ENCODE measurements at places on chromosomes 3 and 15.

- no peak for DNase-seq
Measured at GRCh38 chr3:46524008-46524407, 26.2 kb downstream of the RTP3 start.

DNA sequence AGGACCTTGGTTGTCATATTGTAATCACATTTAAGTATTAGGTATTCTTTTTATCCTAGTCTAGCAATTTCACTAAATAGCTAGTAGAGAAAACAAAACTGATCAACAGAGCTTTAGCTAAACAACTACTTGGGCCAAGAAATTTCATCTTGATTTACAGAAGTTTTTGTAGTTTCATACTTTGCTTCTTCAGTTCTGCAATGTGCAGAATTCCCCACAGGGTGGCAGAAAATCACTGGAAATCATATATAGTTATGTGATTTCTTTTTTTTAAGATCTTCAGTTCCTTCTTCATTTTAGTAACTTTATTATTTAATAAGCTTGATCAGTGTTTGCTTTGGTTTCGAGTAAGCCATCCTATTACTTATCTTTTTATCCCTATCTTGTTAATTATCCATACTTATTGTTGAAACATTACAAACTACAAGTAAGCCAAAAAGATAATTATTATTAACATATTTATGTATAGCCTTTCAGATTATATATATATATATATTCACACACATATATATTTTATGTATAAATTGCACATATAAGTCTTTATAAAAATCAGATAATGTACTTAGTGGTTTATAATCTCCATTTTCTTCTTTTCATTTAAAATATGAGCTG lies 2.2 kb upstream of the BNIP2 start:
- DNase-seq, result no peak

- no peak for DNase-seq
Measured at GRCh38 chr3:16816048-16816780, 68.5 kb upstream of the PLCL2 start.

DNA sequence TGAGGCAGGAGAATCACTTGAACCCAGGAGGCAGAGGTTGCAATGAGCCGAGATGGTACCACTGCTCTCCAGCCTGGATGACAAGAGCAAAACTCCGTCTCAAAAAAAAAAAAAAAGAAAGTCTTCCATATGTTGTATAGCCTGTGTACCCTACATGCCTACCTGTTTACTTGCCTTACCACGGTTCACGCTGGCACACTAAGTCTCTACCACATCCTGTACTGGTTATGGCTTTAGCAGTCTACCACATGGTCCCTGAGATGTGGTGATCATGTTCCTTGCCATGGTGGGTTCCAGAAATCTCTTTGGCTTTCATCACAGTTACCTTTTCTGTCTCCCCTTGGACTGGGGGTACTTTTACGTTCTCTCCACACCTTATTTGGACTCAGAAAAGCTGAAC lies 63.8 kb upstream of the TBC1D5 start:
- no peak for DNase-seq

GRCh38 chr15:62802612-62803011 lies 239.9 kb upstream of the TPM1 start:
- DNase-seq, result no peak

- DNase-seq, result no peak
Measured at GRCh38 chr3:171904829-171905228, 61.7 kb downstream of the TMEM212 start.

DNA sequence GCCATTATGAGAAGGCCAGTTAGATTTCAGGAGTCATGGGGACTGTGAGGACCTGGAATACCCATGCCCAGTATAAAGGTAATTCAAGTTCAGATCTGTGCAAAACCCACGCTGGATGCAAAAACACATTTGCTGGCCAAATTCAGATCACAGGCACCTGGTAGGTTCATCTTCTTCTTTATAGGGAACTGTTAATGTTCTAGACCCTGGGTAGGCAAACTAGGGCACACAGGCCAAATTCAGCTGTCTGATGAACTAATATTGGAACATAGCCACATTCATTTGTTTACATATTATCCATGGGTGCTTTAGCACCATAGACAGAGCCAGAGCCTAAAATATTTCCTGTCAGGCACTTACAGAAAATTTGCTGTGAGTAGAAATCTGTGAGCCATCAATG lies 241.4 kb downstream of the PTPRG start:
- DNase-seq, result no peak

GRCh38 chr3:107992976-107993684 lies 97.7 kb downstream of the CD47 start:
- DNase-seq, result no peak

- no peak for DNase-seq
Measured at GRCh38 chr3:137463131-137463530, 301.0 kb upstream of the SOX14 start.

GRCh38 chr3:141015481-141015880 lies 35.7 kb upstream of the SPSB4 start:
- no peak for DNase-seq

GRCh38 chr3:31903686-31904431 lies 77.2 kb downstream of the OSBPL10 start:
- no peak for DNase-seq

DNA sequence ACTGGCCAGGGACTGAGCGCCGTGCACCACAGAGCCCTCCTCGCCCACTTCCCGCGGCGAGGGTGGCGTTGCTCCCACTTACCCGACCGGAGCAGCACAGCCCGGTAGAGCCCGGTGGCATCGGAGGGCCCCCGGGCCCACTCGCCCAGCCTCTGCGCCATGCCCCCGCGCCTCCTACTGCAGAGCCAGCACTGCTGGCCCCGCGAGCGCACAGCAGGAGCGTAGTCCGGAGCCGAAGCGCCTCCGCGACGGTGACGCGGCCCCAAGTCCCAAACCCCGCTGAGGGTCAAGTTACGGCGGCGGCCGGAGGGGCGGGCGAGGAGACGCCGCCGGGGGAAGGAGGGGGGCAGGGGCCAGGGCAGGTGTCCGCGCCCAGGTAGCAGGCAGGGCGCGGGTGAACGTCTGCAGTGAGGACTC lies 9.6 kb upstream of the FAM107A start:
- DNase-seq, result no peak

- no peak for DNase-seq
Measured at GRCh38 chr15:76312540-76313174, 1.4 kb upstream of the ETFA start.

GRCh38 chr3:13513913-13514517 lies 33.9 kb downstream of the HDAC11 start:
- DNase-seq, result no peak

- DNase-seq, result no peak
Measured at GRCh38 chr3:158701420-158702065, 29.1 kb upstream of the LXN start.

- DNase-seq, result no peak
Measured at GRCh38 chr15:69808756-69809155, 289.0 kb downstream of the TLE3 start.

DNA sequence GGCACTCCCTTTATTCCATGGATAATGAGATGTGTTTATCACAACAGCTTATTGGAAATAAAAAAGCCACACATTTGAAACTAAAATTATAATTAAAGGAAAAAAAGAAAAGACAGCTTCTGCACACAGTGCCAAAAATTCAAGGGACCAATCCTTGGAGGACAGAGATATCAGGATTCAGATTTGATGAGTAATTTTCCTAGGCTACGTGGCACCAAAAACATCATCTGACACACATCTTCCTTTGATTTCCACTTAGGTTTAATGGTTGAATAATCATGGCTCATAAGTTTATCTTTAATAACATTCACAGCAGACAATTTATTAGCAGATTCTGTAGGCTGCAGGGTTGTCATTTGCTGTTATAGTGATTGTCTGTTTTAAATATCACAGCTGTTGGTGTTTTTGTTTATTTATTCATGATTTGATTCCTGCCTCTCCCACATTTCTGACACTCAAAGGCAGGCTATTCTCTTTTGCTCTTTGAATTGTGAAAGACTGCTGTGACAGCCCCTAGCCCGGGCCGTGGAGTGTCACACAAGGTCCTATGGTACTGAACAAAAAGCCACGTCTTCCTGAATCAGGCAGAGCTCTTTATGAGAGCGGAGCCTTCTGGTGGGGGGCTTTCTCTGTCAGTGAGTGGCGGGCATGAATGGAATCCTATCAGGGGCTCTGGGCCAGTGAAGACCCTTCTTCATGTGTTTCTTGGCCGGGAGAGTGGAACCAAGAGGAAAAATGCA lies 708.5 kb downstream of the SQOR start:
- no peak for DNase-seq

DNA sequence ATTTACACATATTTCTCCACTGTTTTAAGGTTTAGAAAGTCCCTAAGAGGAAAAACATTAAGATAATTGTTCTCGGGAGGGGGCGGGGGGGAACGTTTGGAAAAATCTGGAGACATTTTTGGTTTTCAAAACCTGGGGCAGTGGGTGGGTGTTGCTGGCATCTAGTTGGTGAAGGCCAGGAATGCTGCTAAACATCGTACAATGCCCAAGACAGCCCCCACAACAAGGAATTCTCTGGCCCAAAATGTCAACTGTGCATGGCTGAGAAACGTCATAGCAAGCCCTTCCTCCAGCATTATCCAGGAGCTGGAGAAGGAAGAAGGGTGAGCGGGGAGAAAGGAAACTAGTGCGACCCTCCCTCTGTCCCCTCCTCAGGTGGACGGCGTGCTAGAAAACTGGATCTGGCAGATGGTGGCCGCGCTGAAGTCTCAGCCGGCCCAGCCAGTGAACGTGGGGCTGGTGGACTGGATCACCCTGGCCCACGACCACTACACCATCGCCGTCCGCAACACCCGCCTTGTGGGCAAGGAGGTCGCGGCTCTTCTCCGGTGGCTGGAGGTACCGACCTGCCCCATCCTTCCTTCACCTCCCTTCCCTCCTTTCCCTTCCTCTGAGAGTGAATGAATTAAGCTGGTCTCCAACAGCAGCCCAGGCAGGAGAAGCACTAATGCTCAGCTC lies 109.8 kb downstream of the LIPC start:
- DNase-seq, result no peak

GRCh38 chr3:146892041-146892440 lies 286.9 kb upstream of the PLSCR5 start:
- DNase-seq, result no peak

DNA sequence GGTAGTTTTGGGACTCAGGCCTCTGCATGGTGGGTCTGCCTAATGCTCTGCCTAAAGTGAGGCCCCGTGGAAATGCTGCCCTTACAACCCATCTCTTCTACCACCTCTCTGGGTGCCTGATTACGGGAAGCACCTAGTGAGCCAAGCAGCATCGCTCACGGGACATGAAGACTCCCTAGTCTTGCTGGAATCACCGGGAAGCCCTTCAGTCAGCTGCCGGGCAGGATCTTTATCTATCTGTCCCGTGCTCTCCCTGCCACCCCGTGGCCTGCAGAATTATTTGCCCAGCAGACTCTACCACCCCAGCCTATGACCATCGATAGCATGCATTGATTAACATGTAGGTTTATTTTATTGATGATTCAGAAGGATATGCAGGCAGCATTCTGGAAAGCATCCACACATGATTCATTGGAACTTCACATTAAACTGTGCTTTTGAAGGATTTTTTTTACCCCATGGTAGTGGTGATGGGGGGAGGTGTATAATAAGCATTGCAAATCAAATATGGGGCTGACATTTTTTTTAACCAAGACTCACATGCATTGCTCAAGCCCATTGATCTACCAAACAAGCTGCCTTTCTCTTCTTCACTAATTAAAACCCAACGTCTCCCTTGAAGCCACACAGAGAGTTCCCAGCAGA lies 63.1 kb downstream of the ATP2B2 start:
- no peak for DNase-seq

DNA sequence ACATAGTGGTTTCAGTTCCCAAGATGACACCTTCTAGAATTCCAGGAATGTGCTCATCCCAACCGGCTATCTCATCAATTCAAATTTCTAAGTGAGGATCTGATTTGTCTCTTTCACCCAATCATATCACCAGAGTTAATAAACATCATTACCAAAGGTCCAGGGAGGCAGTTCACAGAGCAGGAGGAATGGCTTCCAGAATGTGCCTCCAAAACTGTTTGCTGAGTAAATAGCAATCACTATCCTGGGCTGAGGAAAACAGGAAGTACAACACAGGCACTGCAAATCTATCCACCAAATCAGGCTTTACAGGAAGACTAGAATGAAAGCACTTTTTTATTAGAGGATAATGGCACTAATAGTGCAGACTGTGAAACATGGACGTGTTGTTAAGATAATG lies 61.5 kb downstream of the OSBPL10 start:
- no peak for DNase-seq

DNA sequence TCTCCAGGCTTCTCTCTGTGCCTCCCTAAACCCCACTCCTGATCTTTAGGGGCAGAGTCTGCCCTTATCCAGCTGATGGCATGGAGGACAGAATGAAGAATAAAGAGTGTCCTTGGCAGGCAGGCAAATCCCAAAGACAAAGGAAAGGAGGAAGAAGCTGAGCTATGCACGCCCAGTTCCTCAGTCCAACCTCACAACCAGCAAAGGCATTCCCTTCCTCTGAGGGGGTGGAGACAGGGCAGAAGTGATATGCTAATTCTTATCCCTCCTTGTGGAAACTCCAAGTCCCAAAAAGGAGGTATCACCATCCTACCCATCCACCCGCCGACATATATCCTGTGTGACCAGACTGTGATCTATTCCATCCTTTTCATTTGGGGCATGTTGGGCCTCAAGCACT lies 10.5 kb upstream of the CCDC54 start:
- no peak for DNase-seq

- DNase-seq, result no peak
Measured at GRCh38 chr15:95681836-95682544, 648.5 kb upstream of the NR2F2 start.

GRCh38 chr3:124353691-124354090 lies 361.8 kb upstream of the ROPN1 start:
- DNase-seq, result no peak

GRCh38 chr3:134823679-134824078 lies 28.6 kb downstream of the EPHB1 start:
- no peak for DNase-seq

GRCh38 chr3:123884203-123884831 lies at the start of gene MYLK:
Gene MYLK (minus strand): TSS chr3:123884332. CDS start chr3:123793841, 90,491 bp downstream.
- DNase-seq, result peak; percentile 75

DNA sequence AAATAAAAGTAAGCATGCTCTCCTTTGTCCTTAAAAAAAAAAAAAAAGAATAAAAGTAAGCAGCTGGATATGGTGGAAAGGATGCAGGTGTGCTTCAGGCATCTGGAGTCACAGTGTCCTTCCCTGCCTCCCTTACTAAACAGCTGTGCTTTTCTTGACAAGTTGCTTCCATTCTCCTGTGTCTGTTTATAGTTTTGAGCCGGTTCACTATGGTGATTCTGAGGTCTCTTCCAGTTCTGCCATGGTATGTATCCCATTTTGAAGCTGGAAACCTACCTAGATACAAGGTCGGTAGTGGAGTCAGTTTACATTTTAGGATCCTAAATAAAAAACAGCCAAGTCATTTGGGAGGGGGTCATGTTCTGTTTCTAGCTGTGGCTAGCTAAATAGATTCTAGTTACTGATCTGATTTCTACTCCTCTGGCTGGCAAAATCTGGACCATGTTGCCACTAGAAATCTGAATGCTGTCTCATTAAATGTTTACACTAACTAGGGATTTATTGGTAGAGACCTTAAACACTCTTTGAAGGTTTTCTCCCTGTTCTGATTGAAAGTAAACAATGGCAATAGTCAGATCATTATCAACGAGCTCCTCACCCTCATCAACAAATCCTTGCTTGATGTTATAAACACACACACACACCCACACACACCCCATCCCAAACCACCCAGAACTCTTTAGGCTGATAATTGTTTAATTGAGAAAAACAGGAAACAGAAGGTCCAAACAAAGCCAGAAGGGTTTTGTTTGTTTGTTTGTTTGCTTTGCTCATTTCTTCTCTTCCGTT lies 7.9 kb downstream of the TNFSF10 start:
- no peak for DNase-seq

Measured in activated CD8-positive, alpha-beta memory T cell treated with anti-CD3 and anti-CD28 coated beads, Interleukin-2, amount 50 U/mL, for 48 hours (primary cell).